ENCODE measurements at places on chromosomes 4 and X.

DNA sequence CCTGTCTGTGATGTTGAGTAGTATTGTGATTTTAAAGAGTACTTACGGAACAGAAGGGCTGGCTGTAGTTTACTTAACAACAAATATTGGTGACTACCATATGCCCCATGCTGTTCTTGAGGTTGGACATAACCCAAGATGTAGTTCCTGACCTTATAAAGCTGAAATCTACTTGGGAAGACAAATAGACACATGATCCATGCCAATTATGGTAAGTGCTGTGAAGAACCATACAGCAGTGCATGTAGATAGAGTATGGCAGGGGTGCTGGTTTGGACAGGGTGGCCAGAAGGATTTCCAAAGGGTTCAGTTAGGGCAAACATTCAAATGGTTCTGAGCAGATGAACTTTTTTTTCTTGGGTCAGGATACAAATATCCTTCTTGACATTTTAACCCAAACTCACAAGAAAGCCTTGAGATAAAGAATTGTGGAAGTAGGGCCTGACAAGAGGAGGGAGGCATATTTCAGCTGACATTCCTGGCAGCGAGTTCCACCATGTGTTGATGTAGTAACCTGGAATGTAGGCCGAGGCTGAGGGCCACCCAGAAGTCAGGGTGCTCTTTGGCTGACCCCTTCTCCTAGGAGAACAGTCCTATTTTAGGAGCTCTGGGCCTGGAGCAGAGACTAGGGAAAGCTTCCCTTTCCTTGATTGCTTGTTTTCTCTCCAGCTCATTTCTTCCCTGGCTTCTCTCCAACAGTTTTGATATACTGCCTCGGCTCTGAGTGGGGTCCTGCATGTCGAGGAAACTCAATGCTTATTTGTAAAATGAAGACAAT, 74.2 kb downstream of the FREM3 start:
- DNase-seq, result no peak

- no peak for DNase-seq
These were observed 194.1 kb downstream of the SH2D1A start for GRCh38 chrX:124540474-124540873.

- DNase-seq, result no peak
These were observed 40.4 kb downstream of the CPLX1 start for GRCh38 chr4:785332-786073.

DNA sequence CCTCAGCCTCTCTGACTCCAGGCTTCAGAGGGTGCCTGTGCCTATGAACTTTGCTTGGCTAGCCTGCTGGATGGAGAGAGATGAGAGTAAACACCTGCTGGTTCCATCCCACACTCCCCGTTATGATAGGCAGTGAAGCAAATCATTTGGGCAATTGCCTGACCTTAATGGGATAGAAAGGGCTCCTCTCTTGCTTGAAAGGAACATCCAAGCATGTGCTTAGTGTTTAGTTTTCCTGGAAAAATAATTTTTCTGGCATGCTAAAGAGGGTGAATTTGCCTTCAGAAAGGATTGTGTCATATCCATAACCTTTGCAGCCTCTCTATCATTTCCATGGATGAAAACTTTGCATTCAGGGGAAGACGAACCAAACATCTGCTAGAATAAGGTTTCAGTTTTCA, 10.8 kb downstream of the PLAC1 start:
- DNase-seq, result no peak

GRCh38 chr4:32994981-32995881, 2275.1 kb downstream of the PCDH7 start:
- DNase-seq, result no peak

DNA sequence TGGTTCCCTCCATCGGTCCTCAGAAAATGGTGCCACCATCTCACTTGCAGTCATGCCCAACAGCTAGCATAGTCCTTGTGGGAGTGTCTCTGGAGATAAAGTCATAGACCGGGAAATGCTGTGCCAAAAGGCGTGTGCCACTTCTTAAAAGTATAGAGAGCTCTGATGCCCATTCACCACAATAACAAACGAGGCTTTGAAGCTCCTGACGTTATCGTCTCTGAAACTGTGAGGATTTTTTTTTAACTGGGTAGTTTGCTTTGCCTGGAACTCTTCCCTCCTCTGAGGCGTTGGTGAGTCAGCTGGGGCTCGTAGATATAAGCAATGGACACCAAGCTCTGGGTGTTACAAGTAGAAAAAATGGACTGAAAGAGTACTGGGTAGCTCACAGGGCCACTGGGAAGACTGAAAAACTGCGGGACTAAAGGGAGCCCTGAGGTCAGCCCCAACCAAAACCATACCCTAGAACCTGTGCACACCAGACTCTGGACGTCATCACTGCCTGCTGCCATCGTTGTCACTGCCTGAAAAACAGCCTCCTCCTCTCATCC, 89.4 kb upstream of the TRIM2 start:
- no peak for DNase-seq

DNA sequence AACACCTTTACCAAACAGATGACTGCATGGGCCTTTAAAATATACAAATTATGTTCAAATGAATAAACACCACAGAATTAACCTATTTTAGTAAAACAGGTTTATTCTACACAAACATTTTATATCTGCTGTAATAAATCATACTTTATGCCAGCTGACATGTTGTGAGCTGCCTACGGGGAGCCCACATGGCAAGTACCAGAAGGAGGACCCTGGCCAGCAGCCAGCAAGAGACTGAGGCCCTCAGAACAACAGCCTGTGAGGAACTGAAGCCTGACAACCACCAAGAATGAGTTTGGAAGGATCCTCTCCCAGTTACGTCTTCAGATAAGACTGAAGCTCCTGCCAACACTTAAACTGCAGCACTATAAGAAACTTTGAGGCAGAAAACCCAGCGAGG, 377.0 kb downstream of the PDGFC start:
- DNase-seq, result no peak

DNA sequence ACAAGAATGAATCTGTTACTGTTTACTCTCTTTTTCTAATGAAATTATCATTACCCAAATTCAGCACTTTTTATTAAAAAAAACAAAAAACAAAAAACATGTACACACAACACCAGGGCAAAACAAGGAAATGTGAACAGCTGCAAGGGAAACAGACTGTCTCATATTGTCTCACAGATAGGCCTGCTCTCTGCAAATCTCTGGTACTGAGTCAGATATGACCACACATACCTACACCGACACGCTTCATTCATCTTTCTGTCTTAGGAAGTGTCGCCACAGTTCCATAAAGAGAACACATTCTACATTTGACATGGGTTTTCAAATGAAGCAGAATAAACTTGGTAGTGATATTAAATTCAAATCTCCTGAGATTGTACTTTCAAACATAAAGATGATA, 92.2 kb upstream of the GPR34 start:
- no peak for DNase-seq

DNA sequence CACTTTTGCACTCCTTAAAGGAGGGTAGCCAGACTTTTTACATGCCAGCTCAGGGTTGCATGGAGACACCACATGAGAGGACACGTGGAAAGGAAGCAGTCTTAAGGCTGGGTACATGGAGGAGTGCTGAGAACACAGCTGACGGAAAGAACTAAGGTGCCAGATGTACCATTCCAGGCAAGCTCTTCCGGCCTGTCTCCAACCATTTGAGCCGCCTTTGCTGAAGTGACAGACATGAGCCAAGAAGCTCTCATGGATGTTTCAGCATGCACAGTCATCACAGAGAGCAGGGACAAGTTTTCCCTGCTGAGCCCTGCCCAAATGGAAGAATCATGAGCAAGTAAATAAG, 83.4 kb upstream of the BMP2K start:
- DNase-seq, result no peak

GRCh38 chr4:138698641-138699040, 316.9 kb upstream of the NOCT start:
- DNase-seq, result no peak
